Spinal cord (tissue), 10 donors: ENCODE measurements at places on chromosomes 16 and 17. TPM values are rescaled to one million over a fixed set of nuclear protein-coding genes. Genes with fewer than 3 reads are reported as not detected.

DNA sequence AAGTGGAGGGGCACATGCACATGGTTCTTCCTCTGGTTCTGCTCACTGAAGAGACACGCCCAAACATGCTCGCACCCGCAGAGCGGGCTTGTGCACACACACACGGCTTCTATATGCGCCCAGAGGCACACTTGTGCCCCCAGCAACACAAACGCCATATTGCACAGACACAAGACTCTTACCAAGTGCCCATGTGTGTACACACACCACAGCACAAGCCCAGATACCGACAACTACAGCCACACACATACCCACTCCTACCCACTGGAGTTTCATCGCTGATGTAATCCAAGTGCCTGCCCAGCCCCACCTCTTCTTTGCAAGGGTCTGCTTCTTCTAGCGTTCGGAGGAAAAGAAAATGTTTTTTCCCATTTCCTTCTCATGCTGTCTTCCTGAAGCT lies 6.5 kb upstream of the PRR29 start:
- no peak for DNase-seq

The IGF2BP1 gene
- polyA plus RNA-seq = 6.6 TPM

The FMNL1 gene
- 22.0 TPM for polyA plus RNA-seq

DNA sequence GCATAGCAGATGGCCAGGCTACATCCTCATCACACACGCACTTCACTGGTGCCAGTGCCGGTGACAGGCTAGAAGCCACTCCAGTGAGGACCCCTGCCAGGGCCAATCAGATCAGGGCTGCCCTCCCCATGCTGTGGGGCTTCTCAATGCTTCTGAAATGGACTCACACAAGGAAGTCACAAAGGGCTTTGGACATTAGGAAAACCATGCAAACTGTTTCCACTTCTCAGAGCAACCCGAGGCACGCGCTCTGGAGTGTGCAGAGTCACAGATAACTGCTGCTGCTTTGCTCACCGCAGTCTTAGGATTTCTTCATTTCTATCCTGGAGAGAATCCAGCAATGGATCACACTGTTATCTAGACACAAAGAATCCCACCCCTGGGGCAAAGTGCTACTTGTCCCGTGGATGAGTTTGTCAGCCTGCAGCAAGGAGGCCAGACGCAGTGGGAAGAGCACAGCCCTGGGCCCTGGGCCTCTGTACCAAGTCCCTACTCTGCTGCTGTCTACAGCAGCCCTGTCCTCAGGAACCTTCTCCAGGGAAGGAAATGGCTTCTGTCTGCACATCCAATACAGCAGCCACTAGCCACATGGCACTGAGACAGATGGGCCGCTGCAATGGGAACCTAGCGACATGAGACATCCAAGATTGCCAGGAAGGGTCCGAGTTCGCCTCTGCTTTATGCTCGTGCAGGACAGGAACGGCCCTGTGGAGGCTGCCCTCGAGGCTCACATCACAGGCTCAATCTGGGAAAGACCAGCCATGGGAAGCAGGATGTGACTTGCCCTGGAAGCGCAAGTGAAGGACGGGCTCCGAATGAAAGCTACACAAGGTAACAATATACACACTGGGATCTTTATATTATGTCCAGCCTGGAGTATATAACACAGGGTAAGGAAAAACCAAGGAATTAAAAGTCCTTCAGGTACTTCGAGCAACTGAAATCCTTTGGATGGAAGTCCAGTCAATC lies 169.3 kb downstream of the ZFHX3 start:
- DNase-seq = no peak
